ENCODE measurements at places on chromosomes 5 and 9.

- DNase-seq: no peak
These were observed 35.1 kb downstream of the SHB start for GRCh38 chr9:38033941-38034340.

GRCh38 chr5:111383288-111383970, 128.9 kb downstream of the STARD4 start:
- no peak for DNase-seq

GRCh38 chr9:106019039-106019680, 324.8 kb downstream of the TMEM38B start:
- no peak for DNase-seq

GRCh38 chr5:177508221-177508611, 1.4 kb downstream of the DOK3 start:
- DNase-seq: no peak

- DNase-seq: no peak
These were observed 59.6 kb downstream of the ACTBL2 start for GRCh38 chr5:57422993-57423392.

DNA sequence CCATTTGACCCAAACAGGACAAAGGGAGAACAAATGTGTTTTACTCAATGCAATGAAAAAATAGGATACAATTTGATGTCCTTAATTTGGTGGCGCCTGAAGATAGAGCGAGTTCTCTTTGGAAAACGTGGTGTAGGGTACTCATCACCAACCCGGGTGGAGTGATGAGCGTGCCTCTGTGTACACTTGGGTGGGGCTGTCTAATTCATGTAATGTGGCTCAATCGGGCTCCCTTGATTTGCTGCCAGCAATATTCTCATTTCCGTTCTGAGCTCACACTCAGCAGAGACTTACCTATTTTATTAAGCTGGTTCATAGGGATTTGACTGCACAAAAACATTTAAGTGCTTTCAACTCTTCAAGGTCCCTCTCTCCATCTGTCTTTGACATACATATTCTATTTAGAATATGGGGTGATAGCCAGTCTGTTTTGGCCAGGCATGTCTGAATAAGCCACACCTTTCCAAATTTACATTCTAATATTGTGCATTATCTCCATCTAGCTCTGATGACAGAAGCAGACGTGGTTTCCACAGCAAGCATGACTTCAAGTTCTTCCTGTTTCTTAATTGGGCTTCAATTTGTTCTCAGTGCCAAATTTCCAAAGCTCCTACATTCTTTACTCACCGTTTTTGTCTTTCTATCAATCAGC, 162.5 kb downstream of the IRX2 start:
- no peak for DNase-seq

DNA sequence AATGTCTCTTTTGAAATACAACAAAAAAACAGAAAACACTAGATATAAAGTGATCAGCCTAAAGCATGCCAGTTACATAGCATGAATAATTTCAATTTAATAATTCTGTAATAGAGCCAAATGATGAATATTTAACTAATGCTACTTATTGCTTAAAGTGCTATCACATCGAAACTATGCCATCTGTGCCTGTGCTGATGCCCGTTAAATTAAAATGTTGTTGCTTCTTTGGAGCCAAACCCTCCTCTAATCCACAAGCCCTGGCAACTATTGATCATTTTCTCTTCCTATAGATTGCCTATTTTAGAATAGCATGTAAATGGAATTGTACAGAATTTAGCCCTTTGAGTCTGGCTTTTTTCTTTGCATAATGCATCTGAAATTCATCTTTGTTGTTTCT, 356.2 kb downstream of the CHSY3 start:
- no peak for DNase-seq

DNA sequence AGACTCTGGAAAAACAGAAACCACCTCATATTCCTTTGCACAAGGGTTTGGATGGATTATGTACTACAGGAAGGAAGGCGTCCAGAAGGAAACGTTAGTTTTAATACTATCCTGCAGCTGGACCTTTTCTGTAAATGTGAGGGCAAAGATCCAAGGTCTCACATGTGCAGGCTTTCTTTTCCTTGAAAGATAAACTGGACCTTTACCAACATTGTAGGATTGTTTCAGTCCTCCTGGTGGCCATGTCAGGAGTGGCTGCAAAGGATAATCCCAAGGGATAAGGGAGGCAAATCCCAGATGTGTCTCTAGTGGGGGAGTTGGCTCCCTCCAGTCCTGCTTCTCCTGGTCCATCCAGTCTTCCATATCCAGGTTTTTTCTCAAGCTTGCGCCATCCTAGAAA, 397.5 kb downstream of the HTR1A start:
- no peak for DNase-seq

DNA sequence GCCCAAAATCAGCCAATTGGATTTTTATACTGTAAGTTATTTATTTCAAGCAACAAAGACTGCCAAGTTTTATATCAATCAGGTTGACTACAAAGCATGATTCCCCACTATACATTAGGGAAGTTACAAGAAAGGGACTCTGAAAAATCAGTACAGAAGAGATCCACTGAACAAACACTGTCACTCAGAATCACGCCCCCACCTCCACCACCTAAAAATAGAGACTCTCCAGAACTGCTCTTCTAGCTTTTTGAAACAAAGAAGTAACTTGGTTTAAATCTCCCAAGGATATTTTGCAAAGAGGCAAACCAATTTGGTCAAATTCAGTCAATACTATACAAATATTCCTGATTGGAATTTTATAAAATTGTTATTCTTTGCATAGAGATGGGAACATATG, 438.0 kb downstream of the HTR1A start:
- no peak for DNase-seq

DNA sequence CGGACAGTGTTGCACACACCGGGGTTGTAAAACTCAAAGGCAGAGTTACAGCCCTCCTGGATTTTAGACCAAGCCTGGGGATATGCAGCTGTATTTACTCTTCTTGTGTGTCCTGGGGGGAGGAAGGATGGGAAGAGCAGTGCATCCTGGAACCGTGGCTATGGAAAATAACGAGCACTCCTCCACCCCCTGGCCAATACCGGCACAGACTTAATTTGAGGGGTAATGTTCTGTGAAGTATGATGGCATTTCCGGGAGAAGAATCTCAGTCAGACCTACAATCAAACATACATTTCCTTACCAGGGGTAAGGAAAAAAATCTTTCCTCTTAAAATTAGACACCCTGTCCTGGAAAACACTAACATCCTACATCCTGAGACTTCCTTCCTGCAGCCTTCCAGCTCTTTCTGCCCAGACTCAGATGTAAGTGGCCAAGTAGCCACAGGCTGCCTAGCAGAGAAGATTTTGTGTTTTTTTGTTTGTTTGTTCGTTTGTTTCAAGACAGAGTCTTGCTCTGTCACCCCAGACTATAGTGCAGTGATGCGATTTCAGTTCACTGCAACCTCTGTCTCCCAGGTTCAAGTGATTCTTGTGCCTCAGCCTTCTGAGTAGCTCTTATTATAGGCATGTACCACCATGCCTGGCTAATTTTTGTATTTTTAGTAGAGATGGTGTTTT, 11.0 kb upstream of the ERMP1 start:
- no peak for DNase-seq

DNA sequence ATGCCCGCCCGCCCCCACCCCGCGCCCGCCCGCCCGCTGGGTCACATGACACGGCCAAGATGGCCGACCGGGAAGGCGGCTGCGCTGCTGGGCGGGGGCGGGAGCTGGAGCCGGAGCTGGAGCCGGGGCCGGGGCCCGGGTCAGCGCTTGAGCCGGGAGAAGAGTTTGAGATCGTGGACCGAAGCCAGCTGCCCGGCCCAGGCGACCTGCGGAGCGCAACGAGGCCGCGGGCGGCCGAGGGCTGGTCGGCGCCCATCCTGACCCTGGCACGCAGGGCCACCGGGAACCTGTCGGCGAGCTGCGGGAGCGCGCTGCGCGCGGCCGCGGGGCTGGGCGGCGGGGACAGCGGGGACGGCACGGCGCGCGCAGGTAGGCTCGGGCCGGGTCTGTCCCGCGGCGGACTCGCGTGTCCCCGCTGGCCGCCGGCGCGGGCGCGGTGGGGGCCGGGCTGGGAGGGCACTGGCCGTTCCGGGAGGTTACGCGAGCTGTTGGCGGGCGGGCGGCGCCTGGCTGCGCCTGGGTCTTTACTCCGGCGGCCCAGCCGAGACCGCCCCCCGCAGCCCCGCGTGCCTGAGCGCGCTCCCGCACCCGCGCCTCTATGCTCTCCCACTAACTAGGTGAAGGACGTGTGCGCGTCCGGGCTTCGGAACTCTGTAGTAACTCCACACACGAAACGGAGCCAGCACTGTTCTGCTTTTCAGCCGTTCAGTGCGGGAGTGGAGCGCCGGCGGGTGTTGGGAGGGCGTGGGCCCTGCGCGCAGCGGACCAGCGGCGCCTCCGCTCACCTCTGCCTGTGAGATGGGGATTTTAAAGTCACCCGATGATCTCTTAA, at the start of gene RUFY1:
Gene RUFY1 (plus strand): TSS at position 44 of the 832 bp plus-strand sequence. CDS start 16 bp downstream, at position 60.
- DNase-seq: peak; percentile 79

DNA sequence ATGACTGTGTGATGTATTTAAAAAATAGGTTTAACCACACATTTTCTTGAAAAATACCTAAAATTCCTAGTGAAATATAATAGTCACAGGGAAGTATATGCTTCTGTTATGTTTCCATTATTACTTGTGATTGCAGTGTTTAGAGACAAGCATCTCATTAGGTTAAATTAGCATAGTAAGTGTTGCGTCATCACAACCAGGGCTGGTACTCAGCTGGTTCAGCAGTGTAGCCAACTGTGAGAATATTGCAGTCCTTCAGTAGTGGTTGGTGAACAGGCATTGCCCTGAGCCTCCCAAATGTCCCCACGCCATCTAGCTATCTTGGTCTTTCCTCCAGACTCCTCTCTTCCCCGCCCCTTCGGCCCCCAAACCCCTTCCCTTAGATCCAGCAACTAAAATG, 261.7 kb downstream of the ARHGEF28 start:
- DNase-seq: no peak

DNA sequence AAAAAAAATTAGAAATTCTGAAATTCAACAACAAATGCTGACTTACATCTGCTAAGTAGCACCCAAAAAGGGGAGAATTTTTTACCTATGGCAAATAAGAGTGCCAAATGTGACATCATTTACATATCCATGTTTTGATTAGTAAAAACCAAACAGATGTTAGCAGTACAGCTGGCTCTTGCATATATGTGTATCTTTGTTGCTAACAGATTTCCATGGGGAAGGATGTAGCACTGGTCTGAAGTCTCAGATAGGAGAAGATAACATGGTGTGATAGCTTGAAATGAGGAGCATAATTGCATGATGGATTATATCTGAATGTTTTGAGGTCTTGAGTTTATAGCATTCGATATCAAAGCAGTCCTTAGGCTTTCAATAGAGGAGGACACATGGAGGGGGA, 17.5 kb downstream of the PIK3R1 start:
- DNase-seq: no peak

DNA sequence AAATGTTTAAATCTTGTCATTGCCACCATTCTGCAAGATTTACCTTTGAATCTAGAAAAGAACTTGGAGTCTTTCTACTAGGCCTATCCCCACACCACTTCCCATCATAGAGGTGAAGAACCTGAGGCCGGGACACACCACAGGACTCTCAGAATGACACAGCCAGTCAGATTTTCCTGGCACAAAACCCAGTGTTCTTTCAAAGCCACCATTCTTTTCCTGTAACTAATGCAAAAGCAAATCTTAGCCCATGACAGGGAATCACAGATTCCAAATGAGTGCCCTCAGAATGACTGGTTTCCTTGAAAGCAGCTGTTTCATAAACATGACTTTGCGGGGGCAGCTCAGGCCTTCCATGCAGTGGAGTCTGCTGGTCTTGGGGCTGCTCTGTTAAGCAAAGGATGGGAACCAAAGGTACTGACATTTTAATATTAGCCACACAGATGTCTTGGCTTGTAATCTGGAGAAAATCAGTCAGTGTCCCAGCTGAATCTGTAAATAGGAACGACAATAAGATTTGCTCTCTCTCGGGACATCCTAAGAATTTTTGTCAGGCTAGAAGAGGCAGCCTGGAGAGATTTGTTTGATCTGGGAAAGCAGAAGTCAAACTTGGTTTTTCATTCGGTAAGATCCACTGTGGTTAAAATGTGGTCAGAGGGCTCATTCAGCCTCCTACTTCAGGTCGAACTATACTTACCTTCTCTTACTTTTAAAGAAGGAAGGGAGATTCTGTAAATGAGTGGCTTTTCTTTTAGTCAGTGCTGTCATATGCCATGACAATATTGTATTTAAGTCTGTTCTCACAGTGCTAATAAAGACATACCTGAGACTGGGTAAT, 115.1 kb downstream of the PALM2AKAP2 start:
- DNase-seq: peak; percentile 72

Data from globus pallidus (tissue), 1 donor.